Neural crest cell (in vitro differentiated cells): ENCODE measurements at places on chromosomes 1 and 21.

DNA sequence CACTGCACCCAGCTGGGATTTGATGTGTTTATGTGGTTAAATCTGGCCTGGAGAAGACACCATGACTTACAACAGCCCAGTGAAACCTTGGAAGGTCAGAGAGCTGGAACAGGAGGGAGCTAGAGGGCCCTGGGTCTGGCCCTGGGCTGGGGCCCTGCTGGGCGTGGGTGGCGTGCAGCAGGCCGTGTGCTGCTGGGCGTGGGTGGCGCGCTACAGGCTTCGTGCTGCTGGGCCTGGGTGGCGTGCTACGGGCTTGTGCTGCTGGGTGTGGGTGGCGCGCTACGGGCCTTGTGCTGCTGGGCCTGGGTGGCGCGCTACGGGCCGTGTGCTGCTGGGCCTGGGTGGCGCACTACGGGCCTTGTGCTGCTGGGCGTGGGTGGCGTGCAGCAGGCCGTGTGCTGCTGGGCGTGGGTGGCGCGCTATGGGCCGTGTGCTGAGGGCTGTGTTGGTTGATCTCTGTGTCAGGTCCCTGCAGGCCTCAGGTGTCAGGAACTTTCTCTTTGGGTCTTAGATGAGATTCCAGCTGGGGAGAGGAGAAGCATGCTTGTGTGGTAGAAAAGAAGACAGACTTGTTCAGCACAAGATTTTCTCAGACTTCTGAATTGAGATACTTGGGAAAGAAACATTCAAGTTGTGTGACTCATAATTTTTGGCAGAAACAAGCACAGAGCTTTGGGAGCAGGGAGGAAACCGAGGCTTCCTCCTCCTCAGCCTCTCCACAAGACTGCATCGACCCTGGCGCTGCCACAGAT lies 66.0 kb downstream of the COL18A1 start:
- DNase-seq: no peak

- peak; percentile 89 for DNase-seq
Measured at GRCh38 chr1:48498096-48498791, 26.2 kb upstream of the SPATA6 start.

GRCh38 chr1:204736836-204737235 lies 51.3 kb upstream of the LRRN2 start:
- no peak for DNase-seq

- DNase-seq: no peak
Measured at GRCh38 chr1:2042830-2043773, 7.1 kb upstream of the PRKCZ start.

DNA sequence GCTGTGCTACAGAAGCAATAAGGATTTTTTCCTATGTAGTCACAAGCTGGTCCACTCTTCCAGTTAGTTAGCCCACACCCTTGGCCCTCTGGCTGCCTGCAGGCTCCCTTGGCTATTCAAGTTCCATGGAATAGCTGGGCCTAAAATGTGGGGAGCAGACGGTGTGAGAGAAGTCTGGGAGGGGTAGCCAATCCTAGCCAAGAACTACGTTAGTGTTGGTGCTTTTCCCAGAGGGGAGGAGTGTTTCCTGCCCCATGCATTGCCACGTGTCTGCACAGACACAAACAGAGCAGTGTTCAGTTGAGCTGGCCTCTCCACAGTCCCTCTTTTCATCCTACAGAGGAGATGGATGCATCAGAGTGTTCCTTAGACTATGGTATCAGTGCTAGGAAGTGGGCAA lies 59.0 kb upstream of the IPO9 start:
- DNase-seq: peak; percentile 20

DNA sequence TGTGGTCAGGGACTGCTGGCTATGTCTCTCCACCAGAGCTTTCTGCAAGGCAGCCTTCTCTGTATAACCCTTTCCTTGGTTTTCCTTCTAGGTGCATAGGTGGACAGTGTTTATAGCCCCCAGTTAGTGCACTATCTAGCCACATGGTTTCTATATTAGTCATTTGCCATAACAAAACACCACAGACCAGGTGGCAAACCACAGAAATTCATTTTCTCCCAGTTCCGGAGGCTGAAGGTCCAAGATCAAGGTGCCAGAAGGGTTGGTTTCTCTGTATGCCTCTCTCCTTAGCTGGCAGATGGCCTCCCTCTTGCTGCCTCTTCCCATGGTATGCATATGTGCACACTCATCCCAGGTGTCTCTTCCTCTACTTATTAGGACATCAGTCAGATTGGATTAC lies 106.4 kb downstream of the KAZN start:
- DNase-seq: no peak

DNA sequence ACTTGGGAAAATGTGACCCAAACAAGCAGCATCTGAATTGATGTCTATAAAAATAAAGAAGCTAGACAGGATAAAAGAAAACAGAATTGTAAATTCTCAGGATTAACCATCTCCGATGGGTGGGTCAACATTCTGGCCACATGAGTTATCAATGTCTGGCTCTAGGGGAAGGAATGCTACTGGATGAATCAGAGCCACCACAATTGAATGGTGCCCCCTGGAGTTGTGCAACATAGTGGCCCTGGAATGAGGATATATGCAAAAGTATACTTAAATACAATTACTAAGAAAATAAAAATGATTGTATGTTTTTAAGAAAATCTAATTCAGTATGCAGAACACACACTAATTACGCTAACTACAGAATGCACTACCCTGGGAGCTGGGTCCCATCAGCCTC lies 185.6 kb downstream of the TGFBR3 start:
- no peak for DNase-seq

GRCh38 chr1:29858646-29859045 lies 622.3 kb downstream of the PTPRU start:
- no peak for DNase-seq
